ENCODE measurements at places on chromosomes 11 and 22.

GRCh38 chr22:46175631-46176030, 25.3 kb downstream of the PPARA start:
- peak; percentile 81 for DNase-seq

DNA sequence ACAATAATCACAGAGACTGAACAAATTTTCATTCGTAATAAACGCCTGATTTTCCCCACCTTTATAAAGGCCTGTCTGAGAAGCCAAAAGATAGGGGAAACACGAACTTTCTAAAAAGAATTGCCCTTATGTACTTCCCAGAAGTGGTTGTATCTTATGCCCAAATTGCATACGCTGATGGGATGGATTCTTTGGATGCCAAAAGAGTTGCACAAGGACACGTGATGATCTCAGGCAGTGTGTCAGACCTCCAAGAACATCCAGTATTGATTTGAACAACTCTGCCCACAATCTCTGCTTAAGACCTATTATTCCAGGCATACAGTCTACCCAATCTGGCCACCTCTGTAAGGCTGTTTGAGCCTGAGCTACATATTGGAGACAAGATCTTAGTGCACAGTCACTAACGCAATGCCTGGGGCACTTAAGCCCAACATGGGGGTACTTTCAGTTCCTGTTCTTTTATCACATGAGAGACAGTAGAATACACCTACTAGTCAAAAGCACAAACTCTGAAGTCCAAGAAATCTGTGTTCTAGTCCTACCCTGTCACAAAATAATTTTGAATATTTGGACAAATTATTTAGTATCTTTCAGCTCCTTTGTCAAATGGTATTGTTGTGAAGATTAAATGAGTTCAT, 38.9 kb downstream of the OR10A6 start:
- peak; percentile 88 for DNase-seq

DNA sequence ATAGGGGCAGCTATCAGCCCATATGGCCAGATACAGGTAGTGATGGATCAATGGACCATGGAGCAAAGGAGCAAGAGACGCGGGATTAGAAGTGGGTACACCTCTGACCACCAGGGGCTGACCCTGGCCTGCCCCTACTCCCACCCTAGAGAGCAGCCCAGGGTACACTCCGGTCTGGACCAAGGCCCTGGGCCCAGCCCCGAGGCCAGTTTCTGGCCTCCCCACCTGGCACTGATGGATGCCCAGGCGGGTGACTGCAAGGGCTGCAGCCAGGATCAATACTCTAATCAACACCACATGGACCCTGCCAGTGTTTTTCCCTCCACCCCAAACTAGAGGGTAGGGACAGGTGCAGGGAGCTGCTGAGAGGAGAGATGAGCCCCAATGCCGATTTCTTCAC, 74.1 kb upstream of the NECTIN1 start:
- DNase-seq: no peak

- no peak for DNase-seq
Measured at GRCh38 chr11:134589129-134589528, 177.1 kb upstream of the B3GAT1 start.

DNA sequence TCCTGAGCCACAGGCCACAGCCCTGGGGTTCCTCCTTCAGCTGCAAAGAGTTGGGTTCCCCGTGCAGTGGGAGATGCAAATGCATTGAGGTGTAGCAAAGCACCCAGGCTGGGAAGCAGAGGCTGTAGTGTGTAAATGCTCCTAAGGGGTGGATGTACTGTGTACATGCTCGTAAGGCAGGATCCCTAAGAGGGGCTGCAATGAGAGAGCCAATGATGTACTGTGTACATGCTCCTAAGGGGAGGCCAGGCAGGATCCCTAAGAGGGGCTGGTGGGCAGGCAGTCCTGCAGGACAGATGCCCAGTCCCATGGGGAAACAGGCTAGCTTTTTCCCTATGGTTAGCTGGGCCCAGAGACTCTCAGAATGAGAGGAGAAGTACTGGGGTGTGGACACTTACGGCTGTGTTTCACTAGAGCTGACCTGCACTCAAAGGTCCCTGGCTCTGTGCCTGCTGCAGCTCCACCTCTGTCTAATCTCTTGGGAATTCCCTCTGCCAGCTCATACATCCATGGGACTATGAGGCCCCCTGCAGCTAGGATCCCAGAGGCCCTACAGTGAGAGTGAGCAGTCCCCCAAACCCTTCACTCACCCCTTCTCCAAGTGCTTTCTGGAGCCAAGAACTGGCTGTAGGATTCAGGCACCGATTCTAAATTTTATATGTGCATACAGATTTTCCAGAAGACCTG, 261.9 kb upstream of the LUZP2 start:
- DNase-seq: no peak

DNA sequence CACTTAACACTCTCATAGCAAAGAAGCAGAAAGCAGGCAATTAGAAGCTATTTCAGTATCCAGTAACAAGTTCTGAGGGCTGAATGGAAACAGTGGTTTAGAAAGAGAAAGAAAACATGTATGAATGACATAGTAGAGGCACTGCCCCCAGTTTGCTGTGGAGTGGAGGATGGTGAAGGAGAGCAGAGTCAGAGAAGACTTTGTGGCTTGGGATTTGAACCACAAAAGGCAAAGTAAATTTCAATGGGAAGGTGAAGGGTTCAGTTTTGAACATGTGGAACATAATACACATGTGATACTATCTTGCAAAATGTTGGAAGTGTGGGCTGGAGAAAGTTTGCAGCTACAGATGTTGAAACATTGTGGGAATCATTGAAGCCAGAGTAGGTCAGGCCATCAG, 81.4 kb downstream of the SNX19 start:
- DNase-seq: peak; percentile 46

DNA sequence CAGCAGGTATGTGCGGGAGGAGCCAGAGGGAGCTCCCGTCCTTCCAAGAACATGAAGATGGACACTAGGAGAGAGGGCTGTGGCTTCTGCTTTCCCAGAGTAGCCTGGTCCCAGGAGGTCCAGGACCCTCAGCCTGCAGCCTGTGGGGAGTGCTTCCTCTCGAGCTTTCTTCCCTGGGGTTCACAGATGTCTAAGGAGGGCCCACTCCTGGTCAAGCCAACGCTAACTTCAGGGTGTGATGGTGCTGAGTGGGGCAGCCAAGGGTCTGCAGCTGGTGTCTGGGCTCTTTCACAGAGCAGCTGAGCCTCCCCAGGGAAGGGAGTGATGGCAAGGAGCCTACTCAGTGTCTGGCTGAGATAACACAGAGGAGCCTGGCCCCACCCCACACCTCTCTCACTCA, 3.3 kb downstream of the POU2F3 start:
- DNase-seq: no peak

All from AG10803 (cell line).